ENCODE measurements at places on chromosomes 7 and 10. TPM values are rescaled to one million over a fixed set of nuclear protein-coding genes. Genes with fewer than 3 reads are reported as not detected.

GRCh38 chr7:150322833-150323681 lies at the start of the genes ACTR3C and LRRC61:
ACTR3C (minus strand) TSS chr7:150323545; CDS start chr7:150295296, 28,249 bp downstream.
LRRC61 (plus strand) TSS chr7:150323355; CDS start chr7:150336862, 13,507 bp downstream.
- peak; percentile 71 for DNase-seq

GRCh38 chr10:125060826-125061556 lies 99.4 kb downstream of the CTBP2 start:
- no peak for DNase-seq

DNA sequence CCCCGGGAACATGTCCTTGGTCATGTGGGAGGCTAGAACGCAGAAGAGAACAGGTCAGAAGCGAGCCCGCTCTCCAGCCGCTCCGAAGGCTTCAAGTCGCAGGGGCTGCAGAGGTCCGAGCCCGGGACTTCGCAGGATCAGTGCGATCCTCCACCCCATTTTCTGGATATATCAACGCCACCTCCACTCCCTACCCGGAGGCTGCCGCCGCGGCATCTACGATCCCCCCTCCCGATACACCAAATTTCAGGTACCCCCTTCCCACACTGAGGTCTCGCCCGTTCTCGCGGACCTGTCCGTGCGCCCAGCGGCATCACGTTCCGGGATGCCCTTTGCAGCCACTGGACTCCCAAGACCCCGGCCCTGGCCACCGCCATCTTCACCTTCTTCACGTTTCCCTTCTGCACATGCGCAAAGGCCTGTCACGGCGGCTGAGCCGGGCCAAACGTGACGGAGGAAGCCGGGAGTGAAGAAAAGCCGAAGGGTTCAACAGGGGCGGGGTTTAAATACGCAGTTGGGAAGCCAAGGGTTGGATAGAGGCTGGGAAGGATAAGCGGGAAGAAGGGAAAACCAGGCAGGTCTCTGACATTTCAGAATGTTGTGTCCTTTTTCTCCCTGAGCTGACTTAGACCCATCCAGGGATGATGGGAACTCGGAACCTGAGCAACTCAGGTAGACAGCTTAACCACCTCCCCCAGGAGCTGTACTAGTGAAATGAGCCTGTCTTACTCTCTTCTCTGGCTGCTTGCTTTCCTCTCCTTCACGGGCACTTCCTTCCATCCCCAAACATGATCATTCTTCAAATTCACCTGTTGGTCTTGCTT lies at the start of gene NDUFB8:
Gene NDUFB8, minus strand, starts transcription at position 397 of the 824 bp plus-strand sequence. Its CDS starts 20 bp downstream, at position 377.
- peak; percentile 93 for DNase-seq

- DNase-seq, result no peak
Measured at GRCh38 chr10:132444877-132445351, 47.9 kb downstream of the PWWP2B start.

DNA sequence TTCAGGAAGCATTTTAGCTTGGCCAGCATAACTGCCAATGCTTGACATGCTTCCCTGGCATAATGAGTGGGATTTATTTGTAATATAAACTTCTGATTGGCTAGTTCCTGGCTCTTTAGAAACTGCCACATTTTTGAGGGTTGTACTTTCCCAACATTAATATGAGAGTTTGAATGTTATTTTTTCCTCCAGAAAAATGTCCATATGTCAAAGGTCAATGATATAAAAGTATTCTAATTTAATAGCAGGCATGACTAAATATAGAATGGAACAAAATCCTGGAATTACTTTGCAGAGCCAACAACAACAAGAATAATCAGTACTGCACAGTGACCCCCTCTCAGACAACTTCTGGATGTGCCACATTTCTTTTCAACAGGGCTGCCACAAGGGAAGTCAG lies 352.6 kb downstream of the PRPF18 start:
- no peak for DNase-seq

GRCh38 chr10:104816501-104816900 lies 175.4 kb downstream of the SORCS3 start:
- DNase-seq, result no peak

- DNase-seq, result no peak
Measured at GRCh38 chr7:103346396-103346795, 1.0 kb upstream of the PSMC2 start.

GRCh38 chr10:69646185-69647060 lies 16.4 kb downstream of the FAM241B start:
- no peak for DNase-seq

DNA sequence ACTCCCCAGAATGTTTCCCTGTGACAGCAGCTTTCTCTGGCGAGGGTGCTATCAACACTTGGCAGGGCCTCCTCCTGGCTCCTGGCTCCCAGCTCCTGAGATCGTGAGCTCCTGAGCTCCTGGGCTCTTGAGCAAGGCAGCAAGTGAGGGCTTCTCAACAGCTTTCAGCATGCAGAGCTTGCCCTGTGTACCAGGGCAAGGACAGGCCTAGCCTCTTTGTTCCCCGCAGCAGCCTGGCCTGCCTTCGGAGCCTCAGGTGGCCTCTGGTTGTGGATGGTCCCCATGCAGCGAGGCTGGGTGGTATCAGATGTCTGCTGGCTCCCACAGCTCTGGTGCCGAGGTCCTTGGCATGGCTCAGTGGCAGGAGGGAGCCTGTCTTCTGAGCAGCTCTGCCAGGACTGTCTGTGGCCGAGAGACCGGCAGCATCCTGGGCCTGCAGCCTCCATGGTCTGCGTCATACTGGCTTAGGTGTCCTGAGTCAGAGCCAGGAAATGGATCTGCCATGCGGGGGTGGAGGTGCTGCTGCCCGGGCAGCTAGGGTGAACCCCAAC lies 44.2 kb downstream of the ZMIZ1 start:
- no peak for DNase-seq

DNA sequence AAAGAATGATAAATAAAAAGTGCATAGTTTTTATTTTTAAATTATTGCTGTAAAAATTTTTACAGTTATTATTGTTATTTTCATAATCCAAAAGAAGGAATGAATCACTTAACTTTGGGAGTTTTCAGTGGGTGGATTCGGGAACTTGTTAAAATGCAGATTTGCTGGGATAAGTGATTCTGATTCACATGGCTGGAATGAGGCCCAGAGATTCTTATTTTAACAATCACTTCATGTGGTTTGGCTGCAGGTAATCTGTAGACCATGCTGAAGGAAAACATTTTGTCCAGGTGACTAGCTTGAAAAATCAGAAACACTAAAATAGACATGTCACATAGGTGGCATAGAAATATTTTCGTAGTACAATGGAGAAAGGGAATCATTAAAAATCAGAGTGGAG lies 13.9 kb downstream of the CROT start:
- DNase-seq, result no peak

GRCh38 chr7:42227541-42227935 lies 9.5 kb downstream of the GLI3 start:
- DNase-seq, result no peak

GRCh38 chr7:45151131-45151684 lies 6.4 kb upstream of the RAMP3 start:
- no peak for DNase-seq

DNA sequence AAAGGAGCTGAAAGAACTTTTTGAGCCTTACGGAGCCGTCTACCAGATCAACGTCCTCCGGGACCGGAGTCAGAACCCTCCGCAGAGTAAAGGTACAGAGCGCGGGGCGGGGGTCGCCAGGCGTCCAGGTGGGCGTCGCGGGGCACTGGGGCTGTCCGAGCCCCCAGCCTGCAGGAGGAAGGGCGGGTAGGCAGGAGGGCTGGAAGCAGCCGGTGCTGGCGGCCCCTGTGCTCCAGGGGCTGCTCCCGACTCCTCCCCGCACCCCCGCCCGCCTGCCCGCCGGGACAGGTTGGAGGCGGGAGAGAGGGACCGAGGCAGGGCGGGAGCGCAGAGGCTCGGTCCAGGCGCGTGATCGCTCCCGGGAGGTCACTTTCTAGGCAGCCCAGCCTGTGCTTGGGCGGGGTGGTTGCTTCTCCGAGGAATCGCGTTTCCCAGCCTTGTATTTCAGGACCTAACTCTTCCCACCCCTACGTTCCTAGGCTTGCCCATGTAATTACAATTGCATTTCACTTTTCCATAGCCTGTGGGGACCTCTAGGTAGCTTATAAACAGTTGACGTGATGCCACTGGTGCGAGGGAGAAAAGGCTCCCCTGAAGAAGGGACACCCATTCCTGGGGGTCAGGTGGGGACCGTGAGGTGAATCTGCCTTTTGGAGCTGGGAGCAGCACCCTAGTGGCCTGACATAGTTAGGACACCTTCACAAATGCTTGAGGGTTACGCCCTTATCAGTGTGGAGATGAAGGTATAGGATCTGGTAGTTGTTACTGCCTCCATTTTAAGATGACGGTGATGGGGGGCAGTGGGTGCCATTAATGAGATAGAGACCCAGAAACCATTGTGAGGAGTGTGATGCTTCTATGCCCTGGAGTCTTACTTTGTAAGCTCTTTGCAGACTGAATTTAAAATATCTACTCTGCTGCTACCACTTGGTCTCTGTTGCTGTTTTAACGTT lies 148.2 kb downstream of the CELF2 start:
- DNase-seq, result no peak

DNA sequence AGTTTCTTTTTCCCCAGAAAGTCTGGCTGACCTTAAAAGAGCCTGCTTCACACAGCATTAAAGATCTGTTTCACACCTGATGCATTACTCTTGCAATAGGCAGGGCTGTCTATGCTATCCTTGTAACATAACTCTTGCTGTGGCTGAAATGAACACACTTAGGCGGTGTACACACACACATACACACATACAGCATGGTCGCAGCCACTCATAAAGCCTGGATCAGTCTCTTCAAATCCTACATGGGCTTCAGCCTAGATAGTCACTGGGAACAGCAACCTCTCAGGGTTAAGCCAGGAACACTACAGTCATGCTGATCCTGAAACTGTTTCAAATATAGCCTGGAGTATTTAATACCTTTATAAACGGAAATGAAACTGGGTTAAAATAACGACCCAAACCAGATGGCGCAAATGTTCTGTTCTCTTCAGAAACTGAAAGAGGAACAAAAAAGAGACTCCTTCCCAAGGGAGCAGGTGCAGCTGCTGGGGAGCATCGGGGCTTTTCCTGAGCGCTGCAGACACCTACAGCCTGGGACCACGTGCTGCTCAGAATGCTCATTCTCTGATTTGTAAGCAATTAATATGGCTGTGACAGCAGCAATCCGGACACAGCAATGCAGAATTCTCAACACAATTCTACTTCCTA lies 61.0 kb upstream of the SFMBT2 start:
- DNase-seq, result no peak

The IKZF1 gene
- 1.1 TPM for polyA plus RNA-seq

The SHH gene
- polyA plus RNA-seq, result 3.3 TPM

The ZNF107 gene
- polyA plus RNA-seq, result 10.5 TPM

The TEX47 gene
- polyA plus RNA-seq, result not detected

The ELFN1 gene
- 10.0 TPM for polyA plus RNA-seq

All from renal cortex interstitium (tissue), 15 donors.